ENCODE measurements at places on chromosomes 1 and 21.
A peak's percentile ranks its signal among the peaks of the same experiment; 100 is the strongest.

- no peak for DNase-seq
Observed at GRCh38 chr1:75053207-75053606, 81.0 kb upstream of the LHX8 start.

- DNase-seq = peak; percentile 14
Observed at GRCh38 chr1:47918257-47918867, 78.8 kb downstream of the TRABD2B start.

- no peak for DNase-seq
Observed at GRCh38 chr1:17056551-17056950, 2.7 kb upstream of the SDHB start.

- DNase-seq = no peak
Observed at GRCh38 chr1:3746389-3746829, 5.8 kb upstream of the CCDC27 start.

DNA sequence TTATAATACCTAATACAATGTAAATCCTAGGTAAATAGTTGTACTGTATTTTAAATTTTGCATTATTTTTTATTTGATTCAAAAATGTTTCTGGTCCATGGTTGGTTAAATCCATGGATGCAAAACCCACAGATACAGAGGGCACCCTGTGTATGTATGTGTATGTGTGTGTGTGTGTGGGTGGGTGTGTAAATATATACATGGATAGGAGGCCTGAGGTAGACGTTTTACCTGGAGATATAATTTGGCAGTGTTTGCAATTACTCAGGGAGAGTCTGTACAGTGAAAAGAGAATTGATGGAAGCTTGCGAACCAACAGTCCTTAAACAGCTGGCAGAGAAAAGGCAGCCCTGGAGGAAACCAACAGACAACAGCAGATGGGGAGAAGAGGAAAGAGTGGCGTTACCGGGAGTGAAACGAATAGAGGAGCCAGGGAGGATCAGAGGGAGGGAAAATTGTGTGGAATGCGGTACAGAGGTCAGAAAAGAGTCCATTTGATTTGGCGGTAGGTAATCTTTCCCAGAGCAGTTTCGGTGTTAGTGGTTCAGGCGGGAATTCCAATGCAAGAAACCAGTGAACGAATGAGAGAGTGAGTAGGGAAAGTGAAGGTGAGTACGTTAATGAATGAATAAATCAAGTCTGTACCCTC lies 47.9 kb upstream of the NBL1 start:
- DNase-seq = peak; percentile 46

DNA sequence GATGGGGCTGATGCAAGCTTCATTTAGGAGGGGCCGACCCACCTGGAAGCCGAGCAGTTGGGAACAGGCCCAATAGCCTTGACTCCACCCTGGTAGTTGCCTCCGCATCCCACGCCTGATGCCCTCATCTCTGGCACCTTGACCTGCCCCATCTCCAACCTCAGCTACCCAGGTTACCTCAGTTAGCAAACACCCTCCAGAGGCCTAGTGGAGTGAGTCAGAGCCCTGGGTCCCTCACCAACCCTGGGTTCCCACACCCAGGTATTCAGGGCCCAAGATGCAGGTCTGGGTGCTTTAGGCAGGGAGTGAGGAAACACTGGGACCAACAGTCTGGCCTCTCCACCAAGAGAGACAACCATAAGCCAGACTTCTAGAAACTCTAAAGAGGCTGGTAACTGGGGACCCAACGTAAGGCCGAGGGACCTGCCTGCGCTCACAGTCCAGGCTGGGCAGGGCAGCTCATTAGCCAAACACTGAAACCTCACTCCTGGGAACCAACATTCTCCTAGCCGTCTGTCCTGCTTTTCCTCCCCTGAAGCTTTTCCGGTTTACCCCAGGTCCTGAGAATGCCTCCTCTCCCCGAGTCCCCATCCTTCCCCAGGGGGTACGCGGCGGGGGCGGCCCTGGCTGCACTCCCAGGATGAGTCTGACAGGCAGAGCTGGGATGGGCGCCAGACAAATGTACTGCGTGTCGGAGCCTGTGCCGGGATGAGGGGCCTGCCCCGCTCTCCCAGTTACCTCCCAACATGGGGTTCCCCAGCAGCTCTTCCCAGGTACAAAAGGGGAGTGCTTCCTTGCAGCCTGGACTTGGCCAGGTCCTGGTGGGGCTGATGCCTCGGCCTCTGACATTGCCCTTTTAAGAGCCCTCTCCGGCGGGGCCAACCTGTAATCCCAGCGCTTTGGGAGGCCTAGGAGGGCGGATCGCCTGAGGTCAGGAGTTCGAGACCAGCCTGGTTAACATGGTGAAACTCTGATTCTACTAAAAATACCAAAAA lies 8.9 kb upstream of the CELSR2 start:
- DNase-seq = peak; percentile 38

DNA sequence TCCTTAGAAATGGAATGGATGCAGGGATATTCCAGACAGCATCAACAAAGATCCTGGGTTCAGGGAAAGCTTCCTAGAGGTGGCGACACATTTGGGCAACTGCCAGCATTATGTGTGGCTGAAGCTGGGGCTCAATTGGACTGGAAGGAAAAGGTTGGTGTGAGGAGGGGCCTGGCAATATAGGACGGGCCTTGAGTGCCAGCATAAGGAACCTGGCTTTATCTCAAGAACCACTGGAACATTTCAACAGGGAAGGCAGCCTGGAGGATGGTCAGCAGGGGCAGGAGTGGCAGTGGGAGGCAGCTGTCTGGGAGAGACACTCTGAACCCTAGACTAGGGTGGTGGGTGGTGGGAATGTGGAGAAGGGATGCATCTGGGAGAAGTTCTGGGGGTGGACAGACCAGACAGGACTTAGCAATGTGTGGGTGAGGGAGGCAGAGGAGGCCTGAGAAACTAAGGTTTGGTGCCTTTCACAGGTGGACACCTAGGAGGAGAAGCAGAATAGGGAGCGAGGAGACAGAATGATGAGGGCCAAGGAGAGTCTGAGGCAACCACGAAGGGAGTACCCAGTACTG lies 3.5 kb downstream of the SH3BGRL3 start:
- DNase-seq = no peak

DNA sequence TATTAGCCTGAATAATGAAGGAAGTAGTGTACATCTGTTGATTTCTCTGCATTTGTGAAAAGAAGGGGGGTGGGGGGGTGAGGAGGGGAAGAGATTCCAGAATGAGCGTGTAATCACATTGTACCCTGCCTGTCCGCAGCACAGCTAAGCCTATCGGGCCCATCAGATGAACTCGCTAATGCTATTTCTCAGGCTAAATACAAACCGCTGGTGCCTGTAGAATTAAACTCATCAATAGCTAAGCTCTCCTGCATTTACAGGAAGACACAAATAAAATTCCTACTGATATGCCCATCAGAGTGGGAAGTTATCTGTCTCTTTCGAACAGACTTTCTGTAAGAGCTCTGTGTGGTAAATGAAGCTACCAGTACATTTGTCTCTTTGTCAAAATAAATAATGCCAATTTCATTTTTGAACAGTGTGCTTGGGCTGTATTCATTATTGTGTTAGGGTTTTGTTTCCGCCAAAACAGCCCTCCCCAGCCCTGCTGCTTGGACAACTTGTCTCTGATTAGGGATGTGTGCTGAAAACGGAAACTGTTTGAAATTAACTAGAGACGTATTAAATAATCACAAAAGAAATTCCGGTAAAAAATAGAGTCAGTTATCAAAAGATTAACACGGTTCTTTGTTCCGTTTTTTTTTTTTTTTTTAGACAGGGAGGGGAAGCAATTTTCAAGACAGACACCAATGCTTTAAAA lies 305.4 kb downstream of the TTLL7 start:
- DNase-seq = no peak

- DNase-seq = no peak
Observed at GRCh38 chr1:161836018-161836417, 69.9 kb downstream of the ATF6 start.
